ENCODE measurements at places on chromosomes 6 and 20. TPM values are rescaled to one million over a fixed set of nuclear protein-coding genes. Genes with fewer than 3 reads are reported as not detected.

GRCh38 chr6:81485395-81485794 lies 267.1 kb downstream of the TENT5A start:
- no peaks in the 10 kb centered on the region for H3K36me3 ChIP-seq
- no peak for DNase-seq
- no peaks in the 10 kb centered on the region for H3K4me1 ChIP-seq
- H3K27ac ChIP-seq = no peak overlapping the region
- no peaks in the 10 kb centered on the region for H3K27me3 ChIP-seq

DNA sequence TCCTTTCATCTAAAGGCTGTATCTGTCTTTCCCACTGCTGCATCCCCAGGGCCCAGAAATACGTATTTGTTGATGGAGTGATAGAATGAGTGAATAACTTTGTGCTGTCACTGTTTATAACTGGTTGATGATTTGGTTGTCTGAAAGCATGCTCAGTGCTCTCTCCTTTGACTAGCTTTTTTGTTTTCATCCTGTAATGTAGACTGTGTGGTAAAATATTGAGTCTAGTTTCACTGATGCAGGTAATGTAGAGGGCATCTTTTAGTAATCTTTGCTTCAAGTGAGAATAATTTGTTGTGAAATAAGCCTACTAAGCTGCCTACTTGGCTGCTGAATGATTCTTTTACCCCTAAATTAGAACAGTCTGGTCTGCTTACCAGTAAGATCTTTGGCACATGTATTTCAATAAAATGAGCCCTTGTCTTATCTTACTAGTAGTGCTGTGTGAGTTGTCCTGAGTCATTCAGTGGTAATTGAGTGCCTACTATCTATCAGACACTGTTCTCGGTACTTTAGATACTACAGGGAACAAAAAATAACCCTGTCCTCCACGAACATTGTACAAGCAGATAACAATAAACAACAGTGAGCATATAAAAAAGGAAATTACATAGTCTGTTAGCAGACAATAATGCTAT lies 39.9 kb downstream of the MAPK14 start:
- H3K4me3 ChIP-seq = no peak overlapping the region
- no peaks in the 10 kb centered on the region for H3K36me3 ChIP-seq
- no peak for DNase-seq
- no peaks in the 10 kb centered on the region for H3K4me1 ChIP-seq

DNA sequence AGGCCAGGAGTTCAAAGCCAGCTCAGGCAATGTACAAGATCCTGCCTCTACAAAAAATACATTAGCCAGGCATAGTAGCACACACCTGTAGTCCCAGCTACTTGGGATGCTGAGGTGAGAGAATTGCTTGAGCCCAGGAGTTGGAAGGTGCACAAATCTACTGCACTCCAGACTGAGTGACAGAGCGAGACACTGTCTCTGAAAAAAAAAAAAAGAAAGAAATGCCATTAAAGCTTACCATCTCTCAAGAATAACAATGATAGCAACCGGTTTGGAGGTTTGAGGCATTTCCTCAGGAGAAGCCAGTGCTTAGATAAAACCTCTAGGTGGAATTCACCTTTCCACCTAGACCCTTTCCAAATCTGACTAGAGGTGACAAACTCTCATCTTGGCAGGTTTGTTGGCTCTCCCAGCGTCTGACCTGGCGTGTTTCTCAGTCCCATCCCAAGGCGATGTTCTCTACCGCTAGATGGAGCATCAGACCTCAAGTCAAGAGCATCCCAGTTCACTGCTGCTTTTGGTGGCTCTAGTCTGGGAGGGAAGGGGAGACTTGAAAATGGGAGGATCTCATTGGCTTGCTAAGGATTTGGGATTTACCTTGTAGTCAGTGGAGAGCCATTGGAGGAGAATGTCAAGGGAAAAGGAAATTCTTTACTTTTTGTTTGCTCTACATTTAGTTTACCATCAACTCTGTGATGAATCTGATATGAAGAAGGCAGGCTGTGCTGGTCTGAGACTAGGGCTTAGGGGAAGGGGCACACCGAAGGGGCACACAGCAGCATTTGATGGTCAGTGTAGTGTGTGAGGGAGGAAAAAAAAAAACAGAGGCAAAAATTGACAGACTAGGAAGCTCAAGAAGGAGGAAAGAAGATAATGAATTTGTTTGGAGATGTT lies 67.9 kb downstream of the NCOA7 start:
- no peaks in the 10 kb centered on the region for H3K4me1 ChIP-seq
- H3K4me3 ChIP-seq = no peak overlapping the region
- H3K27me3 ChIP-seq = no peaks in the 10 kb centered on the region
- peak; percentile 96 for DNase-seq

DNA sequence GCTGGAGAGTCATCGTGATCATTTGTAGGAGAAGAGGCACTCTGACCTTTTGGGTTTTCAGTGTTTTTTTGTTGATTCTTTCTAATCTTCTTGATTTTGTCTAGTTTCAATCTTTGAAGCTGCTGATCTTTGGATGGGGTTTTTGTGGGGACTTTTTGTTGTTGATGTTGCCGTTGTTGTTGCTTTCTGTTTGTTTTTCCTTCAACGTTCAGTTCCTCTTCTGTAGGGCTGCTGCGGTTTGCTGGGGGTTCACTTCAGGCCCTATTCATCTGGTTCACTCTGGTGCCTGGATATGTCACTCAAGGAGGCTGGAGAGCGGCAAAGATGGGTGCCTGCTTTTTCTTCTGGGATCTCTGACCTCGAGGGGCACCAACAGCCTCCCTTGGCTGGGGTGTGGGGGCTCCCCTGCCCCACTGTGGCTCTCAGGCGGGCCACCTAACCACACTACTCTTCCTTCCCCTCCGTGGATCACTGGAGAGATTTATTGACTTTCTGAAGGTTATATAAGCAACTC lies 21.5 kb upstream of the TMEM244 start:
- no peaks in the 10 kb centered on the region for H3K4me1 ChIP-seq
- no peaks in the 10 kb centered on the region for H3K36me3 ChIP-seq
- no peak for DNase-seq
- H3K27me3 ChIP-seq = no peaks in the 10 kb centered on the region
- no peak overlapping the region for H3K4me3 ChIP-seq

GRCh38 chr20:23129891-23130621 lies 43.9 kb upstream of the CD93 start:
- no peak overlapping the region for H3K4me3 ChIP-seq
- no peak for DNase-seq
- H3K4me1 ChIP-seq = no peaks in the 10 kb centered on the region
- no peaks in the 10 kb centered on the region for H3K27me3 ChIP-seq
- H3K36me3 ChIP-seq = no peaks in the 10 kb centered on the region

DNA sequence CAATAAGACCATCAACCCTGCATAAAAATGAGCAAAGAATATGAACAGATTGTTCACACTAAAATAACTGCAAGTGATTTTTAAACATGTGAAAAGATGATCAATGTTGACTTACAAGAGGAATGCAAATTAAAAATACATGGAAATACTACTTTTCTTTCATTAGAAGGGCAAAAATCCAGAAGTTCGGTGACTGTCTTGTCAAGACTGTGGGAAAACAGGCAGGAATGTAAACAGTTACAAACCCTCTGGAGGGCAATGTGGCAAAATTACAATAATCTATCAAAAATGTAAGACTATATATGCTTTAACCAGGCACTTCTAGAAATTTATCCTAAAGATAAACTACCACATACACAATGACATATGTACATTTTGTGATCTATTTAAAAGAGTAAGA lies 86.7 kb downstream of the TNFAIP3 start:
- H3K27ac ChIP-seq = no peak overlapping the region
- peaks cover 5% of the 10 kb centered on the region for H3K4me1 ChIP-seq
- no peak for DNase-seq
- no peak overlapping the region for H3K4me3 ChIP-seq
- no peaks in the 10 kb centered on the region for H3K27me3 ChIP-seq

Gene TRMT6
- 15.5 TPM for total RNA-seq

Gene OR2H2
- not detected for total RNA-seq

Gene LRP11
- total RNA-seq = 37.1 TPM

Gene CRISP3
- not detected for total RNA-seq

Gene SLC17A9
- 24.2 TPM for total RNA-seq

Gene AFDN
- 200 TPM for total RNA-seq

Measured in GM23338 (cell line).